ENCODE measurements at places on chromosomes 6 and 20.
A peak's percentile ranks its signal among the peaks of the same experiment; 100 is the strongest.

- no peak for DNase-seq
These were observed 28.2 kb upstream of the RIMS4 start for GRCh38 chr20:44838521-44838920.

- DNase-seq, result no peak
These were observed 70.4 kb downstream of the GCNT2 start for GRCh38 chr6:10591422-10592160.

GRCh38 chr20:9884061-9884460 is 45.2 kb upstream of the PAK5 start:
- no peak for DNase-seq

DNA sequence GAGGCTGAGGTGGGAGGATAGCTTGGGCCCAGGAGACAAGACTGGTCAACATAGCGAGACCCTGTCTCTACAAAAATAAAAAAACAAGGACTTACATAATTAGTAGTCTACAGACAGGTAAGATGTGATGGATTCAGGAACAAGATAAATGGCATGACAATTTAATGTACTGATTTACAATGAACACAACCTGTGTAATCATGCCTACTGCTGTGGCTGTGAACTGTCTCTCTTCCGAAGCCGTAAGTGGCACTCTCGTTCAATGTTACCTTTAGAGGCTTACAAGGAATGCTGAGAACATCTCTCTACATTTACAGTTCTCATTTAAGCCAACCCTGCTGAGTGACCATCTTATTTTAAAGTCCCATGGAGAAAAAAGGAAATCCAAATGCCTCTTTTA is 134.8 kb upstream of the PRDM1 start:
- no peak for DNase-seq

DNA sequence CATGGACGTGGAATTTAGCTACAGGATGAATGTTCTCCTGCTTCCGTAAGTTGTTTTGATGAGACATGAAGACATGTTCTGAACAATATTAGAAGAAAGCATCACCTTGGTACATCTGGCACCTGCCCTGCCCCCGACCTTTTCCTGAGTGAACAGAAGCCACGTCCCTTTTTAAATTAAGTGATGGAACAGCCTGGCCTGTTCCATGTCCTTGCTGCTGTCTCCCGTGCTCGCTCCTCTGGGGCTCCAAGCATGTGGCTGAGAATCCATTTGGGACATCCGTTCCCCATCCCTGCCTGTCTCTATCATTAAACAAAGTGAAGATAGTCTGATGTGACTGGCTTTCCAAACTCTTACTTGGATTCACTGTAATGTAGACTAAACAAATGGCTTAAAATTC is 36.4 kb downstream of the ERMARD start:
- no peak for DNase-seq

GRCh38 chr6:125529061-125529460 is 220.4 kb upstream of the HEY2 start:
- no peak for DNase-seq

DNA sequence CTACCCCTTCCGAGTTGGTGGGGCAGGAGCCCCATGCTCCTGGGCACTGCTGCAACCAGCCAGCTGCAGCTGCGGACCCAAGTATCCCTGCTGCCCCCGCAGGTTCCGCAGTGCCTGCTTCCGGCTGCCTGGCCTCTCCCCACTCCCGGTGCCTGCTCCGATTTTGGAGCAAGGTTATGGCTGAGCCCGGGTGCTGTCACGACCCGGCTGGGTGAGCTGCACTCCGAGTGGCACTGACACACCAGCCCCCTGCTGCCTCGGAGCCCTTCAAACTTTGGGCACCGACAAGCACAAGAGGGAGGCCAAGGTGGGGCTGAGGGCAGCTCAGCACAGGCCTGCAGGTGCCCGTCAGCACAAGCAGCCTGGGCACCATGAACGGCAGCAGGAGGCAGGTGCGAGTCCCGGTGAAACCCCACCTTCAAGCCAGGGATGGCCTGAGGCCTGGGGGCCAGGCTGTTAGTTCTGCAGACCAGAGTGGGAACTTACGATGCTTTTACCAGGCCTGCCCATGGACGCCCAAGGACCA is 25.9 kb upstream of the HACE1 start:
- no peak for DNase-seq

GRCh38 chr20:12965870-12966251 is 42.9 kb upstream of the SPTLC3 start:
- no peak for DNase-seq

- DNase-seq, result no peak
These were observed 152.2 kb downstream of the CDH4 start for GRCh38 chr20:61404303-61404702.

DNA sequence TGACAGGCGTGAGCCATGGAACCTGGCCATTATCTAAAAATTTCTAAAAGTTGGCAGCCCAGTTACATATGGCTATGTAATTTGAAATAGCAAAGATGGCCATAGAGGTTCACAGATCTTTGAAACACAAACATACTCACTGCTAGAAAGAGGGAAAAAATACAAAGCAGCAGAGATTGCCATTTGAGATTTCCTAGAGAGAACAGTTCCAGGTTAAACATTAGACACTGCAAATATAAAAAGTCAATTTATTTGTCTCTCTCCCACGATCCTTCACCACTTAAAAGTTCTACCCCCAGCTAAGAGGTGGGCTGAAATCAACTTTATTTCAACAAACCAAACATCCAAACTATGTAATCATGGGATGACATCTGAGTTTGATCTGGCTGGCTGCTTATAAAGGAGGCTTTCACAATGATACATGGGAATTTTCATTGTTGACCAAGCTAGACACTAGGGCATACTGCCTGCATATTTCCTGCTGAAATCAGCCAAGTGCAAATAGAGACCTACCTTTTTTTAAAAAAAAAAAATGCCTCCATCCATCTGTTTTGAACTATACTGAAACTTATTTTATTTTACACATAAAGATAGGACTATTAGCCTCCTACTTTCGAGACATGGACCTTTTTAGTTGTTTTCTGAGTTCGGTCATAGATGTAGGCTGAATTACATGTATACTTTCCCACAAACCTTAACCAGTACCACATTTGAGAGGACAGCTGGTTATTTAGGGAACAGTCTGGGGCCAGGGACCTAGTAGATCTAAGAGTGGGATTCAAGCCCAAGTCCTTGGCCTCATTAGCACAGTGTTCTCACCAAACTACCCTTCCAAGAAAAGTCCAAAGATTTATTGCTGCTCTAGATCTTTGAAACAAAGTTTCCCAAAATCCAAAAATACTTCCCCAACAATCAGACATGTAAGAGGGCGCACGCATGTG is 16.6 kb downstream of the DCDC2 start:
- no peak for DNase-seq

GRCh38 chr20:41998539-41999341 is 380.6 kb upstream of the CHD6 start:
- DNase-seq, result no peak

- DNase-seq, result no peak
These were observed 32.3 kb upstream of the HLA-A start for GRCh38 chr6:29909985-29910384.

DNA sequence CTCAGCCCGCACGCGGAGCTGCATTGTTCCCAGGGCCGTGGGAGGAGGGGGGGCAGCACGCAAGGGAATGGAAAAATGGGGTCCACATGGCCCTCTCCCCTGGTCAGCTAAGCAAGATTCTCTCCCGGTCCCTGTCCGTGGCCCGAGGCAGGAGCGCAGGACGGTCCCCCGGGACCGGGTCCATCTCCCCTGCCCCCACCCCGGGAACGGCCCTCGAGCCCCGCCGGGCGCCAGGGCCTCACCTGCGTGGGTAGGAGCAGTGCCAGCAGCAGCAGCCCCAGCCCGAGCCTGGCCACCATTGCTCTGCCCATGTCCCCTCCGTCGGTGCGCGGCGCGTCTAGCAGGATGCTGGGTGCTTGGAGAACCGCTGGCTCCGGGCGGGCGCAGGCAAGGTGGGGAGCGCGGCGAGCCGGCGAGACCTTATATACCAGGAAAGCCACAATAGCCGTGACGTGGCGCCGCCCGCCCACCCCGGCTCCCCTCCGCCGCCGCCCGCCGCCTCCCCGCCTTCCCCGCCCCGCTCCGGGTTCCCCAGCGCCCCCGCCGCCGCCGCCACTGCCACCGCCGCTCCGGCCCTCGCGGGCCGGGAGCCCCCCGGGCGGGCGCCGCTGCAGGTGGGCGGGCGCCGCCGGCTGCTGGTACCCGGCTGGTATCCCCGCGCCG is at the start of gene CD24:
Gene CD24 (minus strand): TSS at position 394 of the 663 bp plus-strand sequence. CDS start 83 bp downstream, at position 311.
- no peak for DNase-seq

DNA sequence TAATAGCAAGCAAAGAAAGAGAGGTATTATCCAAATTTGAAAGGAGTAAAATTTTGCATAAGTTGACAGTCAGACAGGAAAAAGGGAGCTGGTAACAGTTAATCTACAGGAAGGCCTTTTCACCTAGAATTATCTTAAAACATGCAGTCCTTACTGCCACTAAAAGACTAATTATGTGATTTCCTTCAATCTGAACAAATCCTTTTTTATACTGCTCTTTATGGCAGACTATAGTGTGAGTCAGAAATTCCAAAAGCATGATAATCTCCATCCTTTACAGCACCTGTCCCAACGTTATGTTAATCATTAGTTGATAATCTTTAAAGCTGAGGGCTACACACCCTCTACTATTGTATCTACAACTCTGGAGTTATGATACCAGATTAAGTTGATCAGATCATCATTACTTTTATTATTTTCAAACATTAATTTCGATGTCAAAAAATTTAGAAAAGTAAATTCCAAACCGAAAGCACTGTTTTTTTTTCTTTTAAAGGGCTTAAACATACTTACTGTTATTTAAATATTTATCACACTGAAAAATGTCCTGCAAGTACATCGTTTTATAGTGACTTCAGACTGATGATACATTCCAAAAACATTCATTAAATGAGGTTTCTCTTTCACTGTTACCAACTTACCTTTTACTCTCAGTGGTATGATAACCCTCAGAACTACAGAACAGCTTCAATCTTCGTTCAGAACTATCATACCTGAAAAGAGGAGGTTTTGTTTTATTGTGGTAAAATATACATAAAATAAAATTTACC is 33.2 kb upstream of the AKAP7 start:
- no peak for DNase-seq

DNA sequence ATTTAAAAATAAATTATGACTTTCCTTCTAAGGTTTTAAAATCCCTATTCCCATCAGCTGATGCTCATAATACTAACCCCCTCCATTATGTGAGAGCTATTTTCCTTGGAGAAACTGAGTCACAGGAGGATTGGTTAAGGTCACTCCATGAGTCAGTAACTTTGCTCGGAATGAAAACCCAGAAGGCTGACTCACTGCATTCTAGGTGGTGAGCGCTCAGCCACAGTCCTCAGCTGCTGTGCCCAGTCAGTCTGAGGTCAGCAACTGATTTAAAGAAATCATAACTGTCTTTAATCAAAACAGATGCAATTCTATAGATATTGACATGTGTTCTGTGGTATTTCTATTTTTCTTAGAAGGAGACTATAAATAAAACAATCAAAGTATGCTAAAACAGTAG is 359.2 kb downstream of the GJA1 start:
- DNase-seq, result peak; percentile 72

DNA sequence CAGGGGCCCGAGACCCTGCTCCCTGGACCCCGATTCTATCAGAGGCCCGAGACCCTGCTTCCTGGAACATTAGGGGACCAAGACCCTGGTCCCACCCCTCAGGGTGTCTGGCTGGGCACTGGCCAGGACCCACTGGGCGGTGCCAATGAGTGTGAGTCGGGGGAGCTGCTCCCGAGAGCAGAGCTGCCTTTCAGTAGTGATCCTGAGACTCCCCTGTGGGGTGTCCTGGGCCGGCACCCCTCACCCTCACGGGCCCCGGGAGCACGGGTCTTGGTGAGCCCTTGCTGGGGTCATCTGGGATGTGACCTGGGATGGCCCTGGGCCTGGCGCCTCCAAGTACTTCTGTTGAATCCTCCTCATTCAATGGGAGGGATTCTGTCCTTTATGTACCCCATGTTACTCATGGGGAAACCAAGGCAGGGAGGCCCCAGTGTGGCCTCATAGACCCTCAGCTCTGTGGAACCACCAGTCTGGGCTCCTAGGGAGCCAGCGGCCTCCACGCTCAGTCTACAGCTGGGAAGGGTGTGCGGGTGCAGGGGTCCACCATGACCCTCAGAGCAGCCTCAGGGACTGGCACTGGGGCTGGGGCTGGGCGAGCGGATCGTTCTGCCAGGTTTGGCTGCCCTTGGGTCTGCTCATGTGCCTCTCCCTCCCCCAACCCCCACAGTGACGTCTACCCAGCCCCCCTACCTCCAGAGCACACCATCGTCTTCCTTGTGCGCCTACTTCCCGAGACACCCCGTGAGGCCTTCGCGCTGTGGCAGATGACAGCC is 25.6 kb downstream of the COL20A1 start:
- DNase-seq, result no peak

- no peak for DNase-seq
These were observed 69.4 kb downstream of the NRN1 start for GRCh38 chr6:5937169-5937909.

Data from GM04504 (cell line).